ENCODE measurements at places on chromosomes 3 and 15.

GRCh38 chr3:192170659-192171058, 556.7 kb downstream of the FGF12 start:
- no peak for DNase-seq

DNA sequence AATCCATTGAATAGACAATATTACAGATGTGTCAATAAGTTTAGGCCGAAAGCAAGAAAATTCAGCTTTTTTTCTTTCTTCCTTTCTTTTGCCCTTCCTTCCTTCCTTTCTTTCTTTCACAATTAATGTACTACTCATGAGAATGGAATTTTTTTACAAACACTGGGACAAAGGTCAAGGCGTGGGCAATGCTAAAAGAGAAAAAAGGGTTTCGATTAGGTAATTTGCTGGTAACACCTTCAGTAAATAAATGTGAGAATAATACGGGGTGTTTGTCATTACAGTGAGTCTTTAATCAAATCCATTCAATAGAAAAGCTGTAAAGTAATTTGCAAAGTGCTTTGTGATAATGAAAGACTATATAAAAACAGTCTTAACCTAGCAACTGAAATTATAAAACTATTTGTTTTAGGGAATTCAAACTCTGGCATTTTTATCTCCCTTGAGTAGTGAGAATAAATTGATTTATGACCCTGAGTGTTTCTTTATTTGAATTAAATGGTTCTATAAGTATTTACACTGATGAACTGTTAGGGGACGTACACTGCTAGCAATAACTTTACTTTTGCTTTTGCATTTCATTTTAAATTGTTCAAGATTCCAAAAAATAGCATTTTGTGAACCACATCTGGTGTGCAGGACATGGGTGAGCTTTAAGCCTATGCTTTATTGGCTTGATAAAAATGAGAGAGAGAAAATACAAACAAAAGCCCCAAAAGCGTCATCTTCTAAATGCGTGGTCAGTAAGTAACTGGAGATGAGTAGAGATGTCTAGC, 104.2 kb upstream of the THRB start:
- no peak for DNase-seq

GRCh38 chr15:53320816-53321215, 438.6 kb downstream of the WDR72 start:
- DNase-seq, result no peak

DNA sequence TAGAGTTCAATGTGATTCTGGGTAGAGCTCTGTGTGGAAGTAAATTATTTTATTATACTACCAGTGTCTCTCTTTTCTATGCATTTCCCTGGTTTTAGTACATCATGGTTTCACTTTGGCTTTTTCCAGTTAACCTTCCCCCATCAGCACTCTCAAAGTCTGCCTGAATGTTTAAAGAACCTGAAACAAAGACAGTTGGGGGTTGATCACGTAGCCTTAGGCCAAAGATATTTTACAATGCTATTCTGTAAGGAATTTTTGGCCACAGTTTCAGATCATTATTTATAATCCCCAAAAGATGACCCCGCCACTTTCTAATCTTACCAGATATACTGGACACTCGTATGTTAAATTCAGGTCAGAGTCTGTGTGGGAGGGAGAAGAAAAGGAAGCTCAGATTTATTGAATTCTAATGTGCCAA, 156.3 kb upstream of the TMC3 start:
- DNase-seq, result no peak

DNA sequence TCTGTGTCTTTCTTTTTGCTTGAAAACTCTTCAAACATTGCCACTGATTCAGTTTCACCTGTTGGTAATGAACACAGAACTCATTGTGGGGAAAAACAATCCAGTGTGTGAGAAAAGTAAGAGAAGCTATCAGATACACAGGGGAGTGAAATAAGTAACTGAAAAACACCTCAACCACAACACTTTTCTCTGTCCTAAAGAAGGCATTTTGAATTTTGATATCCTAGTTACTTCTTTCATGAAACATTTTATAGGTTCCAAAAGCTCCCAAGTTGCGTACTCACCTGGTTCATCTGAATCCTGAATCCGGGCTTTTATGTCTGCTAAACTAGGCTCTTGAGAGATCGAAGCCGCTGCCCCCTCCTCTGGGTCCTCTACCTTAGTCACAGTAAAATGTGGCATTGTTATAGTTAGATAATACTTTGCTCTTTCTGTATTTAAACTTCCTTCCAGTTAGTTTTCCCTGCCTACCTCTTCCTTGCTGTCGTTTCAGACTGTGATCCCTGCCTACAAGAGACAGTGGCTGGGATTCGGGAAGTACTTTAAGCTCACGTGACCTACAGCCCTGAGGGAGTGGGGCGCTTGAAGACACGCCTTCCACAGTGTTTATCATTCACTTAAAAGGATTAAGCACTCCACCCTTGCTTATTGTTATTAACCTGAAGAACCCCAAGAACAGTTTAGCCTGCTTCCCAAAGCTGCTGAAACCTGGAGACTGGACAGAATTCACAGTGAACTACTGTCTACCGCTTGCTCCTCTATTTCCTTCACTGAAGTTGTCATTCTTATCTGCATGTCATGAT, 19.1 kb downstream of the SLC12A6 start:
- no peak for DNase-seq

DNA sequence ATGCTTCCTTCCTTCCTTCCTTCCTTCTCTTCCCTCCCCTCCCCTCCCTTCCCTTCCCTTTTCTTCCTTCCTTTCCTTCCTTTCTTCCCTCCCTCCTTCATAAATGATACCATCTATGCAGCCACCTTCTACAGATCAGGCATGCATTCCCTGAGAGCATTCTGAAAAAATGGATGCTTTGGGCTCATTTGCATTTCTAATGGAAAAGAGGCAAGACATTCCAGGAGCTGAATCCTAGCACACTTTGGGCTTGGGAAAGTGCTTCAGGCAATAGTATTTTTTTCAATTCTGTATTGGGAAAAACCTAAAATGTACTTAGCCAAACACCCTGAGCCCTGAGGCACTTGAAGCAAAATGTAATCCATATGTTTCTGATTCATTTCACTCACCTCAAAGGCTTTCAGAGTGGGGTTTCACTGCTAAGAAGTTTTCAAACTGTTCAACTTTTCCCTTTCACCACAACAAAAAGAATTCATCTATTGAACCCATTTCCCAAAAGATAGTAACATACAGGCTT, 220.1 kb upstream of the RORA start:
- DNase-seq, result no peak

GRCh38 chr3:24622138-24622537, 127.5 kb upstream of the THRB start:
- DNase-seq, result no peak
